Esophagus muscularis mucosa (tissue), 4 donors: ENCODE measurements at places on chromosomes 16 and 17. TPM values are rescaled to one million over a fixed set of nuclear protein-coding genes. Genes with fewer than 3 reads are reported as not detected.

- DNase-seq: no peak
Observed at GRCh38 chr16:70804153-70804733, 3.3 kb upstream of the VAC14 start.

GRCh38 chr16:27841911-27842310, 221.6 kb downstream of the GSG1L start:
- no peak for DNase-seq

SLC6A4 gene
- 0.42 TPM for total RNA-seq

GRCh38 chr17:34798581-34798980, 162.7 kb downstream of the CCT6B start:
- no peak for DNase-seq

PITPNM3 gene
- 46.5 TPM for total RNA-seq

GRCh38 chr16:69197573-69197972, 10.6 kb downstream of the SNTB2 start:
- no peak for DNase-seq

NUP88 gene
- 50.7 TPM for total RNA-seq
